ENCODE measurements at places on chromosomes 7 and 10.

- no peak for DNase-seq
These were observed 181.8 kb upstream of the PFKP start for GRCh38 chr10:2885288-2886278.

GRCh38 chr7:25321424-25321823 lies 93.1 kb upstream of the NPVF start:
- no peak for DNase-seq

- no peak for DNase-seq
These were observed 24.7 kb upstream of the GRID1 start for GRCh38 chr10:86391236-86391840.

DNA sequence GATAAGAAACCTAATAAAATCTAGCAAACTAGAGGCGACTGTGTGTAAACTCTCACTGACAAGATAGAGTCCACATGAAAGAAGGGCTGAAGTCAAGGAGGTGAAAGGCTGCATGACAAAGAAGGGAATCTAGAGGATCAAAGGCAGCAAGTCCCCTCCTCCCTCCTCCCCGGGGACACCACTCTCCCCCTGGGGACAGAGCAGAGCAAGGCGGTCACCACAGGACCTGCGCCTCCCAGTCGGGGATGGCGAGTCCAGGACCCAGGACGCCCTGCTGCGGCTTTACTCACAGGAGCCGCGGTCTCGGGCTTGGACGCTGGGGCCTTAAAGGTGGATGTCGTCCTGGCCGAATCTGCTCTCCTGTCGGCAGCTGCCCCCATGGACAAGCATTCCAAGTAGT lies 22.4 kb downstream of the BRI3 start:
- DNase-seq, result no peak

DNA sequence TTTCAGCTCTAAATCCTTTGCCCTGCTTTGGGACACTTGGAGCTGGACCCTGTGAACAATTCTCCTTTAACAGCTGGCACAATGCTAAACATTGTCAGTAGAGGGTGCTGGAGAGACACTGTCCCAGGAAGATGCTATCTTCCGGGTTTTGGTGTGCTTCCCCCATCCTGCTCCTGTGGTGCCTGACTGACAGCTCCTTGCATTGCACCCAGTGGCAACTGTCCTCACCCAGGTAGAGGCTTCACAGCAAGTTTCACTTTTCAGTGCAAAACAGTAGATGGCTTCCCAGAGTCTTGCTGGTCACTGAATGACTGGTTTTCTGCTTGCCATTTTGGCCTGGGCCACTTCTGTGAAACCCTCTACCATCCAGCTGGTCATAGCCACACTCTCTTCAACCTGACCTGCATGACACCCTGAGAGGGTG lies 77.3 kb downstream of the CDC14C start:
- DNase-seq, result no peak

- no peak for DNase-seq
These were observed 147.3 kb downstream of the MGMT start for GRCh38 chr10:129614341-129614740.

DNA sequence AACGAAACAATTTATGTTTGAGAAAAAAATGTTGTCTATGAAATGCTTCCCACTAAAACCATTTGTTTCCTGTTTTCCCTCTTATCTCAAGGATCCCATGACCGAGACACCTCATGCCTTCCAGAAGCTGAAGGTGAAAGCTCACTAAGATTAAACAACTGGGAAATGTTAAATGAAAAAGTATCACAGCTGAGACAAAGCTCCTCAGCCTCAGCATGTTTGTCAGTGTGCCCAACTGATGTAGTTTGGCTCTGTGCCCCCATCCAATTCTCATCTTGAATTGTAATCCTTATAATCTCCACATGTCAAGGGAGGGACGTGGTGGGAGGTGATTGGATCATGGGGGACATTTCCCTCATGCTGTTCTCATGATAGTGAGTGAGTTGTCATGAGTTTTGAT lies 327.3 kb downstream of the HTR7 start:
- DNase-seq, result no peak

- DNase-seq, result peak; percentile 39
These were observed 3.2 kb downstream of the UBE2H start for GRCh38 chr7:129949292-129950133.

DNA sequence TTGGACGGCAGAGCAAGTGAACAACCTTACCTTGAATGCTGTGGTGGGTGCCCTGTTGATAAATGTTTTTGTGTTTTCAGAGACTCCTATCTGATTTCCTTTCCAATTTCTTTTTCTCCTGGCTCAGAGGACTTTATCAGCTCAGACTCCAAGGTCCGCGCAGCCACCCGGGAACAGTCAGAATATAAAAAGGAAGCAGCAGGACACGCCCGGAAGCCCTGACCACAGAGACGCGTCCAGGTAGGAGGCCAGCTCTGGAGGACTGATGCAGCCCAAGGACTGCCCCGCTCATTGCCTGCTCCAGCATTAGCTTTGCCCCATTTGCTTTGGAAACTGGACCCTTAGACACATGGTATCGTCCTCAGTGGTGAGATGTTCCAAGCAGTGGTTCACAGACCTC lies 61.3 kb downstream of the TACC2 start:
- DNase-seq, result no peak

GRCh38 chr10:113572520-113573290 lies 19.9 kb downstream of the HABP2 start:
- no peak for DNase-seq

DNA sequence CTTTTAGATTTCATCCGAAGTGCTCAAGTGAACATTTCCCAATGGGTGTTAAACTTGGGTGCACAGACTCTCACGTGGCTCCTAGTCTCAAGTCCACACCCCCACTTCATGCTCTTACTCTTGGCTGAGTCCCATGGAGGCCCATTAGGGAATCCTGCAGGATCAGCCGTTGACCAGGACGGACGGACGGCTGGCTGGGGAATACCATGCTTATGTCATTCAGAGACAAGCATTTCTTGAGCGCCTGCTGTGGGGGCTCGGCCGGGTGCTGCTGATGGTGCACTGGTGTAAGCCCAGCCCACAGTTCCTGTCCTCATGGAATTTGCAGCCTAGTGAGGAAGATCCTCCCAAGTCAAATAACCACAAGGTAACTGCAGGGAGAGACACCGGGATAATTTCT lies 44.7 kb downstream of the PITRM1 start:
- DNase-seq, result no peak

GRCh38 chr7:37732888-37733287 lies 49.3 kb downstream of the GPR141 start:
- DNase-seq, result no peak

GRCh38 chr10:28930514-28931495 lies 253.5 kb downstream of the BAMBI start:
- no peak for DNase-seq

DNA sequence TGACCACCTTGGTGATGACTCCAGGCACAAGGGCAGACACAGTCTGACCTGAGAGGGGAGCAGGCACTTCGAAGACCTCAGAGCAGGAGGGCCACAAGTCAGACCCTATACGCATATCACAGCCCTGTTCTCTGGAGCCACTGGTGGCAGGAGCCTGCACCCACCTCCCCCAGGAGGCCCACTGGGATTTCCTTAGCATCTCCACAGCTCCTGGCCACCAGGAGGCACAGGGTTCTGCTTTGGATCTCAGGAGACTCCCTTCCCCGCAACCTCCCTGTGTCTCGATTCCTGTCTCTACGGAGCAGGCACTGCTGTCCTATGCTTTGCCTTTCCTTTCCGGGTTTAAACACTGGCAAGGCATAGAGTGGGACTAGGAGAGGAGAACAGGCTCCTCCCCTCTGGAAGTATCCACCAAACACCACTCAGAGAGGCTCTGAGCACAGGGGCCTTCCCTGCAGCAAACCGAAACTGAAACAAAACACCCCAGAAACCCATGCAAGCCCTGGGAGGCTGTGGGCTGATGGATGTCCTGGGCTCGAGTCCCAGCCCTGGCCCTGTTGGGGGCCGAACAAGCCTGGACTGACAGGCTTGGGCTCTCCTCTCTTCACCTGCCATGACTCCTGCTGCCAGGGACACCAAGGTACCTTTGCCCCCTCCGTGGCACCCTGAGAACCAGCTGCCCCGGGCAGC lies 166.3 kb downstream of the NEURL1 start:
- DNase-seq, result peak; percentile 47

GRCh38 chr7:120190109-120190508 lies 82.9 kb upstream of the KCND2 start:
- no peak for DNase-seq
